Spinal cord (tissue), 10 donors: ENCODE measurements at places on chromosomes 7 and 10. TPM values are rescaled to one million over a fixed set of nuclear protein-coding genes. Genes with fewer than 3 reads are reported as not detected.

- DNase-seq: no peak
- H3K27ac ChIP-seq: no peak overlapping the region
- H3K4me3 ChIP-seq: no peak overlapping the region
- no peaks in the 10 kb centered on the region for H3K27me3 ChIP-seq
- H3K4me1 ChIP-seq: peaks cover 20% of the 10 kb centered on the region
- H3K36me3 ChIP-seq: no peaks in the 10 kb centered on the region
Measured at GRCh38 chr10:5622186-5622960, 44.0 kb downstream of the ASB13 start.

- no peak overlapping the region for H3K27ac ChIP-seq
- no peaks in the 10 kb centered on the region for H3K27me3 ChIP-seq
- H3K36me3 ChIP-seq: no peaks in the 10 kb centered on the region
- H3K4me3 ChIP-seq: no peak overlapping the region
- H3K4me1 ChIP-seq: peaks cover 48% of the 10 kb centered on the region
- no peak for DNase-seq
Measured at GRCh38 chr7:139749545-139749944, 28.3 kb downstream of the HIPK2 start.

GRCh38 chr7:44159824-44160630, 18.9 kb upstream of the MYL7 start:
- H3K4me3 ChIP-seq: no peak overlapping the region
- H3K36me3 ChIP-seq: no peaks in the 10 kb centered on the region
- H3K4me1 ChIP-seq: peaks cover 12% of the 10 kb centered on the region
- DNase-seq: no peak
- H3K27ac ChIP-seq: no peak overlapping the region

- no peaks in the 10 kb centered on the region for H3K4me1 ChIP-seq
- H3K4me3 ChIP-seq: no peak overlapping the region
- H3K36me3 ChIP-seq: no peaks in the 10 kb centered on the region
- DNase-seq: no peak
Measured at GRCh38 chr10:126433351-126433750, 45.1 kb upstream of the ADAM12 start.

- H3K27ac ChIP-seq: no peak overlapping the region
- no peaks in the 10 kb centered on the region for H3K27me3 ChIP-seq
- H3K4me3 ChIP-seq: no peak overlapping the region
- no peaks in the 10 kb centered on the region for H3K4me1 ChIP-seq
- no peaks in the 10 kb centered on the region for H3K36me3 ChIP-seq
Measured at GRCh38 chr7:109834851-109835250, 1256.1 kb upstream of the LRRN3 start.

DNA sequence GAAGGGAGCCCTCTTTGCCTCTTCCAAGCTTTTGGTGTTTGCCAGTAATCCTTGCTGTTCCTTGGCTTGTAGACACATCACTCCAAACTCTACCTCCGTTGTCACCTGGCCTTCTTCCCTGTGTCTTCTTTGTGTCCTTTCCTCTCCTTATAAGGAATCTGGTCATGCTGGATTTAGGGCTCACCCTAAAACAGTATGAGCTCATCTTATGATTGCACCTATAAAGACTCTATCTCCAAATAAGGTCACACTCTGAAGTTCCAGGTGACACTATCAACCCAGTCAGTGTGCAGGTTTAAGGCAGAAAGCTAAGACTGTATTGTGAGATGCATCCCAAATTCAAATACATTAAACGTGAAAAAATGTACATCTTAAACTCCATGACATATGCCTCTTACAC, 49.0 kb upstream of the ZRANB1 start:
- no peak overlapping the region for H3K27ac ChIP-seq
- no peak for DNase-seq
- no peaks in the 10 kb centered on the region for H3K36me3 ChIP-seq
- H3K4me3 ChIP-seq: no peak overlapping the region

The MMD2 gene
- total RNA-seq: 7.1 TPM

The KCP gene
- total RNA-seq: 0.40 TPM

The MKX gene
- 2.9 TPM for total RNA-seq

The OPALIN gene
- 4.8 TPM for total RNA-seq

The ZPBP gene
- not detected for total RNA-seq

The HTR5A gene
- total RNA-seq: 3.4 TPM

The SFRP4 gene
- total RNA-seq: 78.4 TPM
